ENCODE measurements at places on chromosomes 7 and 10. TPM values are rescaled to one million over a fixed set of nuclear protein-coding genes. Genes with fewer than 3 reads are reported as not detected.
A peak's percentile ranks its signal among the peaks of the same experiment; 100 is the strongest.

The AGAP5 gene
- 4.8 TPM for total RNA-seq

- no peak for DNase-seq
Measured at GRCh38 chr7:51354897-51355296, 38.3 kb upstream of the COBL start.

- no peak for DNase-seq
Measured at GRCh38 chr10:70445718-70446657, 4.5 kb upstream of the NODAL start.

GRCh38 chr7:149827089-149827981 lies 10.8 kb upstream of the ZNF862 start:
- no peak for DNase-seq

DNA sequence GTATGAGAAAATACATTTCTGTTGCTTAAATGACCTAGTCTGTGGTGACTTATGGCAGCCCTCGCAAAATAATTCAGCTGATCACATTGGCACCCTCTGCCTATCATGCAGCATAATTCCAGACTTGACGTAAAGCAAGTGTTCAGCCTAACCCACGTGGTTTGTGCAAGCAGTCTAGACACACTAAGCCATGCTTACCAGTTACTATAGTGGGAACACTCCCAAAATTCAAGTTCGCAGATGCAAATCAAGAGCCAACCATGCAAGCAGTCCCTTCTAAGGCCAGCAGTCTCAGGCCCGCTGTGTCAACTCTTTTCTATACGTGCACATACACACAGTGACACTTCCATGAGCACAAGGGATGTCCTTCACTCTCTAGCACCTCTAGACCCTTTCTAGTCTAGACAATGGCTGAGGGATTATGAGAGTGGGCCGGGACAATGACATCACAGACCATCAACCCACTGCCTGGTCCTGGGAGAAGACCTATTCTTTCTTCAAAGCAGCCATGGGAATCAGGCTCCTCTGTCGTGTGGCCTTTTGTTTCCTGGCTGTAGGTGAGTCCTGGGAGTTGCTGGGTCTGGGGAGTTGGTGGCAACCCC lies 29.0 kb upstream of the PRSS1 start:
- no peak for DNase-seq

The VIPR2 gene
- 1.3 TPM for total RNA-seq

- no peak for DNase-seq
Measured at GRCh38 chr10:61846370-61847031, 55.0 kb upstream of the ARID5B start.

The ZPBP gene
- not detected for total RNA-seq

DNA sequence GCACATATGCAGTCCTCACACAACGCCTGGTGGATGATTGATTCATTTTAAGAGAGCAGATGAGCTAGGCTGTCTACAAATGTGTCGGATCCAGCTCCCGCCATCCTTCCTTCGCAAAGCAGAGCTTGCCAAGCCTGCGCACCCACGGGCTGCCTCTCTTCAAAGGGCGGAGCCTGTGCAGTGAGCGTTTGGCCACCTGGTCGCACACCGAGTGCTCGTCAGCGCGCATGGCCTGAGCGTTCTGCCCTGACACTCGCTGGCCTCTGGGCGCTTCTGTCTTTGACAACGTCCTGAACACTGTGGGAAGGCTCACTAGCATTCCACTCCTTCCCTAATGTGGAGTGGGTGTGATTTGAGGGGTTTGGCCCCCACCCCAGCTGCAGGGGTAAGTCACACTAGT lies 47.1 kb upstream of the TMEM72 start:
- DNase-seq = peak; percentile 41

The CDC123 gene
- 84.5 TPM for total RNA-seq

The FAM131B gene
- total RNA-seq = 0.40 TPM

DNA sequence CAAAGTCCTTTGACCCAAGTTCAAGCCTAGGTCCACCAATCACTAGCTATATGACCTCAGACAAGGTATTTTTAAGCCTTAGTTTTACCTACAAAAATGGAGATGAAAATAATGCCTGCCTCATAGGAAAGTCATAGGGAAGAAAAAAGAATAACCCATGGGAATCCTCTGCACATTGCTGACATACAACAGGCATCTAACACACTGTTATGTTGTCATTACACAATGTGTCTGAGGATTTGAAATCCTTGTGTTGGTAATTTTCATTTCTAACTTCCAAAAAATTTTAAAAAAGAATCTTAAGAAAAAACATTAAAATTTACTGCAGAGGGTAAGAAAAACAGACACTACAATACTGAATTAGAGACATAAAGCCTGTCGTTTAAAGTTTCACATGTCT lies 5.7 kb downstream of the ANK3 start:
- no peak for DNase-seq

The PPP3CB gene
- total RNA-seq = 34.2 TPM

GRCh38 chr7:51639661-51640334 lies 323.2 kb upstream of the COBL start:
- no peak for DNase-seq

GRCh38 chr7:143484119-143484518 lies 6.4 kb downstream of the TAS2R41 start:
- DNase-seq = no peak

- DNase-seq = no peak
Measured at GRCh38 chr7:26627891-26628341, 236.5 kb downstream of the SKAP2 start.

- no peak for DNase-seq
Measured at GRCh38 chr7:66206934-66207240, 1.8 kb downstream of the TPST1 start.

- no peak for DNase-seq
Measured at GRCh38 chr10:28177944-28178637, 124.8 kb downstream of the MPP7 start.

Data from colonic mucosa (tissue), 4 donors.